ENCODE measurements at places on chromosomes 11 and 22.

GRCh38 chr11:695288-695537, 191 bp upstream of the DEAF1 start:
- DNase-seq: no peak

DNA sequence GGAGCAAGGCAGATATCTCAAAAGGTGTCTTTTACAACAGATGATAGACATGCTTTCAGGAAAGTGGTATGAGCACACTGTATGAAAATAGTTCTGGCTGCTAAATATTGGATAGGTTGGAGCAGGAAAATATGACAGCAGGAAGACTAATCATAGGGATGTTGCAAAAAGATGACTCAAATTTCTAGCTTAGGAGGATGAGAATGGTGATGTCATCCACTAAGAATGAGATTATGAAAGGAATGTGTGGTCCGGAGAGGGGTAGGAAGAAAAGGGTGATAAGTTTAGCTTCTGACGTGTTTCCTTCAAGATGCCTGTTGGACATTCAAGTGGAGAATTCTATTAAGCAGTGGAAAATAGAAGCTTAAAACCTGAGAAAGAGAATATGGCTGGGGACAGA, 46.4 kb downstream of the RCN1 start:
- DNase-seq: no peak

DNA sequence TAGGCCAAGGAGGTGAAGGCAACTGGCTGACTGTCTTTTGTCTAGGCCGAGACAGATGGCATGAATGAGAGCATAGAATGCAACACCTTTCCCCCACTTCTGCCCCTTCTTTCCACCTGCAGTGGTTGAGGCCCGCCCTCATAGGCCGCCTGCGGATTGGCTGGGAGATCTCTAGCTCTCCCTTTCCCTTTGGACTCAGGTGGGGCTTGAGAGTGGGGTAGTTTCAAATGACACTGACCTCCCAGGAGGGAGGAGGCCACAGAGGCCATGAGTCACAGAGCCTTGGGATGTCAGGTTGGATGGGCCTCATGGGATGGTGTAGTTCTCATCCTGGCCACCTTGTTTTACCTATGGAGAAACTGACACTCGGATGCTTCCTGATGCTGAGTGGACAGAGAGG, 9.1 kb downstream of the MICAL2 start:
- DNase-seq: no peak

DNA sequence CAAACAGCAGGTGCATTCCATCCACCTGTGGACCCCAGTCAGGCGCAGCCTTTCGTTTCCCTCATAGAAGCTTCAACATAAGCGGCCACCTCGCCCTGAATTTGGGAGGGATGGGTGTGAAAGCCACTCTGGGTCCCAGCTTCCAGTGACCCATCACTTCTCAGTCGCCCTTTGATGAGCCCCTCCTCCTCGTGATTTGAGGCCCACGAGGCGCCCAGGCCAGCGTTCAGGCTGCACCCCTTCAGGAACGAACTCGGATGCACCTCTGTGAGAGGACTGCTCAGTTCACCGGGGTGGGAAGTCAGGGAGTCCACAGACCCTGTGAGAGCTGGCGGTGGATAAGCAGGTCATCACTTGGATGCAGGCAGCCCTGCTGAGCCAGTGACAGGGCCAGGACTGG, 1118.2 kb downstream of the BRD1 start:
- DNase-seq: no peak

GRCh38 chr22:43008509-43008908, 6.4 kb downstream of the PACSIN2 start:
- no peak for DNase-seq

- DNase-seq: no peak
Observed at GRCh38 chr22:37126383-37126782, 16.9 kb upstream of the TMPRSS6 start.

DNA sequence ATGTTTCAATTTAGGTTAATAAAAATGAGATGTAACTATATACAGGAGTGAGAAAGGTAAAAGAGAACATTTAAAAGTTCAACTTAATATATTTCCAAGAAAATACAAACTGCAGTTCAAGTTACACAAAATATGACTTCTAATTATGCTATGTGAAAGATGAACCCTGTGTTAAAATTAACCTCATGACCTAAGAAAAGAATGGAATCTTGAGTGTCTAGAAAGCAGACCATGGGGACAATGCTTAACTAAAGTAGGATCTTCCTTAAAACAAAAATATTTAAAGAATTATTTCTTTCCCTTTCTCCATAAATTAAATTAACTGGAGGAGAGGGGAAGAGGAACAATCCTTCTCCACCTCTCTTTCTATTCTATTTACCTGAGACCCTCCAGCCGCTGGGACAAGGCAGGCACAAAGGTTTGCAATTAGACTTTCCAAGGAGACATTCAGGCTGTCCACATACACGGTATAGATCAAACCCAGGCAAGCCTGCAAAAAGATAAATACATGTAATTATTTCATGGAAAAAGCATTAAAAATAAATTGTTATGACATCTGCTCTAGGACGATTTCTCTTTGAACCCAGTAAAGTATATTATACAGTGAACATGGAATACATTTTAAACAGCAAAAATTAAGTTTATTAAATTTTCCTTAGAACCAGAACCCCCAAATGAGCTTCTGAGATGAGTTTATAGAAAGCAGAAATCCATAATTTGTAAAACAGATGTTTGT, 264.5 kb downstream of the SBF2 start:
- no peak for DNase-seq

DNA sequence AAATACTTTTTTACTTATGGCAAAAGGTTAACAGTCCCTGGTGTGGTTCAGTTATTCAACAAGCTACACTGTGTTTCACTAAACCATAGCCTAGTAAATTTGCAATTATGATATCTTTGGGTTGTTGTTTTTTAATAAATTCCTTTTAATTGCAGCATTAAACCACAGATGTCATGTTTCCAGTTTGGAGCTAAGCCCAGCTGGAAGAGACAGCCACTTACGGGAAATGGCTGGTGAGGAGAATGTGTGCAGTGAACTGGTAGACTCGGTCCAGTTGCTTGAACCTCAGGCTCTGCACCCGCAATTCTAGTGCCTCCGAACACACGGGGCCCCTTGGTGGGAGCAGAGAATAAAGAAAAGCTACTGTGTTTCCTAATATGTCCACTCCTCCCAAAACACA, 70.8 kb downstream of the WNT11 start:
- DNase-seq: no peak

DNA sequence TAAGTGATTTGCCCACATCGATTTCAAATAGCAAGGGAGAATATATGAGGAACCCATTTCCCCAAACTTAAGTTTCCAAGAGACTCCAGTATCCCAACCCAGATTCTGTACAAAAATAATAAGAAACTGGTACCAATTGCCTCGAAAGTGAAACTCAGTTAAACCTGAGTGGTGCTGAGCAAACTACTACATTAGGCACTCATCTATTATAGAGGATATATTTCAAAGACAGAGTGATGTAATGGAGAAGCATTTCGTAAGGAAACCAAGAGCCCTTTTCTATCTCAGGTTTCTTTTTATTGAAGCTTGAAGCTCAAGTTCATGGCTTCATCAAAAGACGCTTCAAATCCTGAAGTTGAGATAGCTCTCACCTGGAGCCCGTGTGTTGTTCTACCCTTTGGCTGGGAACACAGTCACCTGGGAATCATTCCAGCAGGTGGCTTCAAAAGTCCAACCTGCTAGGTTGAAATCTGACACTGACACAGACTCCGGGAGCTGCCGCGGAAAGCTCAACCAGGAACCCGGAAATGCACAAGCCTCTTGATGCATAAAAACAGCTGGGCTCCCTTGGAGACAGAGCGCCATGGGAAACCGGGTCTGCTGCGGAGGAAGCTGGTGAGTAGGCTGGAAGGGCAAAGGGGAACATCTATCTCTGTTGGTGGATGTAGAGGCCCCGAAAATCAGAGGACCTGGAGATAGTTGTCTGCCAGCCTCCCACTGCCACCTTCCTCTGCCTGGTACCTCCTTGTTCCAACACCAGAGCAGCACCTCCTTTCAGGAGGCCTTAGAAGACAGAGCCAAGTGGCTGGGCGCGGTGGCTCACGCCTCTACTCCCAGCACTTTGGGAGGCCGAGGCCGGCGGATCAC, at the start of gene C11orf52:
TSS of gene C11orf52 (plus strand) at position 524 of the 867 bp plus-strand sequence. CDS start at position 584, 60 bp downstream.
- no peak for DNase-seq

DNA sequence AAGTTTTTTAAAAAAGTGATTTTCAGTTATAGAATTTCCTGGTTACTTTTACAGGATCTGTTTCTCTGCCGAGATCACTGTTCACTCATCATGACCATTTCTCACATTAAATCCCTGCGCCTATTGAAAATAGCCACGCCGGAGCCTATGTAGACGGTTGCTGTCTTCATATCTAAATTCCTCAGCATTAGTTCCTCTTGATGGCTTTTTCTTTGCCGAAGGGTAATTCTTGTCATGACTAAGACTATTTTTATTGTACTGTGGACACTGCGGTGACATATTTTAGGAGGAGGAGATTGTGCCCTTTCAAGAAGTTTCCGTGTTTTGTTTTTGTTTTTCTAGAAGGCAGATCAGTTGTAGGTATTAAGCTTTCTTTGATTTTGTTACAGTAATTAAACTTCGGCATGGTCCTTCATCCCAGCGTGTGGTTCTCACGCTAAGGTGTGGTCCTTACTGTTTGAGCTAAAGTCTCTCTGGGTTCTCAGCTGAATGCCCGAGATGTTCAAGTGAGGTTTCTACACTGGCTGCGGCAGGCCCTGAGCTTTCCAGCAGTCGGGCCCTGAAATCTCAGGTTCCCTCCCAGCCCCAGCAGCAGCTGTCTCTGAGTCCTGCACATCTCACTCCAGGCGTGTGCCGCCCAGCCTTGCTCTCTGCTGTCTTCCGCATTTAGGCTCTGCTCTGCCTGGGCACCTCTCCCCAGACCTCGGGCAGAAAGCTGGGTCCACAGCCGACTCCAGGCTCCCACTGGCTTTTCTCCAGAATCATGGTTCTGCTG, 1110.5 kb downstream of the TBC1D22A start:
- no peak for DNase-seq

DNA sequence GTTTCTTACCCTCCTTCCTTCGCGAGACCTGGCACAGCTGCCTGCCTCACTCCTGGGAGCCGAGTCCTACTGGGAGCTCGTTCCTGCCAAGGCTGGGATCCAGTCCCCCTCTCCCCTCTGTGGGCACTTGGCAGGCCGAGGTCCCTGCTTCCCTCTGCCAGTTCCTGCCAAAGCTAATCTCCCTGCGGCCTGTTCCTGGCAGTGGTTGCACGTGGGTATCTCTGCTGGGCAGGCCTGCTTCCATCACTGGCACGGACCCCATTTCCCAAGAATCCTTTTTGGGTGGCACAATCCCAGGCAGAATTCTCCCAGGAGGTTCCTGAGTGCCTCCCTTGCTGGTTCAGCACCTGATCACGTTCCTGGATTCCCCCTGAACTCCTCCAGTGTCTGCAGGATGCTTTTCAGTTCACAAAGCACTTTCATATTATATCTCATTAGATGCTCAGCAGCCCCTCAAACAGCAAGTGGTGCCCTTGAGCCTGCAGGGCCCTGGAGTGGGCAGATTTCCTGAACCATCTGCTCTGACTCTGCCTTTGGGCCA, 96.5 kb downstream of the RRM1 start:
- no peak for DNase-seq

GRCh38 chr22:20223421-20224255, 44.5 kb downstream of the RTN4R start:
- no peak for DNase-seq

GRCh38 chr22:42747701-42748513, 27.2 kb upstream of the A4GALT start:
- DNase-seq: no peak

DNA sequence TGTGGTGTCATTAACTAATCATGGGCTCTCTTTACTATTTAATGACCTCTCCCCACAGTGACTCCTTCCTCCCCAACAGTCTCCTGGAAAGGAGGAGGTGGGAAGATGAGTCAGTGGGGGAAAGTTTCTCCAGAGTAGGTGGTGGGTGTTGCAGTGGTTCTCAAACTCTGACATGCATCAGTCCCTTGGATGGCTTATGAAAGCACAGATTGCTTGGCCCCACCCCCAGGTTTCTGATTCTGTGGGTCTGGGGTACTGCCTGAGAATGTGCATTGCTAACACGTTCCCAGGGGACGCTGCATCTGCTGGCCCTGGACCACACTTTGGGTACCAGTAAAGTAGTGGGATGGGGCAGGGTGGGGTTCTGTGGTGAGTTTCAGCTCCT, 9.8 kb downstream of the CD82 start:
- DNase-seq: no peak

DNA sequence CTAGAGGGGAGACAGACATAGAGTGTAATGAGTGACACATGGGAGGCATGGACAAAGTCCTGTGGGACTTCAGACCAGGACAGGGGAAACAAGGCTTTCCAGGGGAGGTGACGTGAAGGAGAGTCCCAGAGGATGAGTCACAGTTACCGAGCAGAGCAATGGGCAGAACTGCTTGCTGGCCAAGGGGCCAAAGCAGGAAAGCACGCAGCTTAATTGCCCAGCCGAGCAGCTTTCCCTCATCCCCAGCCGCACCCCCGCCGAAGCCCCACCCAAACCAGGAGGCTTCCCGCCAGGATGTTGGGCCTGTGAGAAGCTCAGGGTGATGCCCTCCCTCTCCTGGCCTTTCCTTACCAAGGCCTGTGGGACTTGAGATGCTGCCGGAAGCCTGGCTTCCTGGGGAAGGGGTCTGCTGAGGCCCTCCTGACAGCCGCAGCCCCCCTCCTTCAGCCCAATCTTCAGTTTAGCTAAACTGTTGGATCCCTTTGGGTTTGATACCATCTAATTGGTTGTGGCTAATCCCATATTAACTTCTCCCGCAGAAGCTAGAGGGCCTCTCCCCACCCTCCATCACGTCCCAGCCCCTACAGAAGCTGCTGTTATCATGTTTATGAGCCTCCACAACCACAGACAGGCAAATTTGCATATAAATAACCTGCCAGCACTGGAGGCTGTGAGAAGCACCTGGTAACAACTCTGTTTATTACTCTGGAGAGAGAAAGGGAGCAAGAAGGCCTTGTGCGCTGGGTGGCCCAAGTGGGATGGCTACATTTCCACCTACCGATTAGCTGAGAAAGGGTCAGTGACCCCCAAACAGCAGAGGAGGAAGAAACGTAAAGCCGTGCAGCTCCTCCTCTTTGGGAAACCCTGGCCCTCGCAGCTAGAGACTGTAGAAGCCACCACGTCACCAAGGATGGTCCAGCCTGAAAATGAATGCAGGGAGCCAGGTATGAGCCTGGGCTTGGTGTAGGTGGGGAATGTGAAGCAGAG, 80.0 kb downstream of the TRIM29 start:
- DNase-seq: no peak

- DNase-seq: peak; percentile 38
Observed at GRCh38 chr11:67240576-67241389, 25.5 kb upstream of the GRK2 start.
